ENCODE measurements at places on chromosomes 6 and 20.

DNA sequence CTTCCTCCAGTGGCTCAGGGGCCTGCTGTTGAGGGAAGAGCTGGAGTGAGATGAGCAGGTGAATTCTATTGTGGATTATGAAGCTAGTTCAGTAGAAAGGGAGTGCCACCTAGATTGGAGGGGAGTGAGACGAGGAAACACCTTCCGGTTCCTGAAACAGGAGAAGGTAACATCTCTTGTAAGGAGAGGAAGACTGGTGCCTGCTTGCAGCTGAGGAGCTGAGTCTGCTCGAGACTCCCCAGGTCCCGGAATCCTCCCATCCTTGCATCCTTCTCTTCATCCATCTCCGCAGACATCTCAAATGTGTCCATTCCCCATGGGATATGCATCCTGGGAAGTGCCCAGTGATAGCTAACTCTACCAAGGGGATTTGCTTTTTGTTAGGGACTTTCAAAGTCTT, 242.9 kb upstream of the ZFP64 start:
- DNase-seq: no peak

GRCh38 chr6:153787341-153787606, 251.8 kb upstream of the OPRM1 start:
- DNase-seq: peak; percentile 16

DNA sequence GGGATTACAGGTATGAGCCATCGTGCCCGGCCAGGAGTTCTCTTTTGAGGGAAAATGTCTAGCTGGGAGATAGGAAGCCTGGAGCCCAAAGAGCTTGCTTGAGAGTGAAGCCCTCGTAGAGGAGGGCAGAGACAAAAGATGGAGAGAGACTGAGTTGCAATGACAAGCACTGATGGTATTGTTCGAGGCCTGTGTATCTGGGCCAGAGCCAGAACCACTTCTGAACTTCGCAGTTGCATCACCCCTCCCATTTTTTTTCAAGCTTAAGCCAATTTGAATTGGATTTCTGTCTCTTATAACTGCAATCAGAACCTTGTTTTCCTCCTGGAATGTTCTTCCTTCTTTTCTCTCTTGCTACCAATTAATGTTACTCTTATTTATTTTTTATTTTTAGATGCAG, 83.1 kb downstream of the KCNB1 start:
- no peak for DNase-seq

DNA sequence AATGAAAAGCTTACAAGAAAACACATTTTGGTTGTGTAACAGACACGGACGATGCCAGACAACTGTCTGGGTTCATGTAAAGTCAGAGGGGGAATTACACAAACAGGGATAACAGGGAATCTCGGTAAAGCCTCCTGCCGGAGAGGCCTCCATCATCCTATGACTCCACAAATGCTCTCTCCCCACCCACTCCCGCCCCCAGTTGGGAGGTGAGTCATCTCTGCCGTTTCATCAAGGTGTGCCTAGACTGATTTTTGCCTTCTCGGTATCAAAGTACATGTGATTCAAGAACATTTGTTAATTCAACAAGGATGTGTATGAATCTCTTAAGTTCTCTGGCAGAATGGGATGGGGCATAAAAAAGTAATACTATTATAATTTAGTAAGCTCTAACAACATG, 304.9 kb upstream of the PRDM1 start:
- no peak for DNase-seq

GRCh38 chr20:46322641-46323040, 14.3 kb upstream of the CDH22 start:
- DNase-seq: no peak

- DNase-seq: no peak
Measured at GRCh38 chr20:877814-878213, 38.3 kb downstream of the ANGPT4 start.

DNA sequence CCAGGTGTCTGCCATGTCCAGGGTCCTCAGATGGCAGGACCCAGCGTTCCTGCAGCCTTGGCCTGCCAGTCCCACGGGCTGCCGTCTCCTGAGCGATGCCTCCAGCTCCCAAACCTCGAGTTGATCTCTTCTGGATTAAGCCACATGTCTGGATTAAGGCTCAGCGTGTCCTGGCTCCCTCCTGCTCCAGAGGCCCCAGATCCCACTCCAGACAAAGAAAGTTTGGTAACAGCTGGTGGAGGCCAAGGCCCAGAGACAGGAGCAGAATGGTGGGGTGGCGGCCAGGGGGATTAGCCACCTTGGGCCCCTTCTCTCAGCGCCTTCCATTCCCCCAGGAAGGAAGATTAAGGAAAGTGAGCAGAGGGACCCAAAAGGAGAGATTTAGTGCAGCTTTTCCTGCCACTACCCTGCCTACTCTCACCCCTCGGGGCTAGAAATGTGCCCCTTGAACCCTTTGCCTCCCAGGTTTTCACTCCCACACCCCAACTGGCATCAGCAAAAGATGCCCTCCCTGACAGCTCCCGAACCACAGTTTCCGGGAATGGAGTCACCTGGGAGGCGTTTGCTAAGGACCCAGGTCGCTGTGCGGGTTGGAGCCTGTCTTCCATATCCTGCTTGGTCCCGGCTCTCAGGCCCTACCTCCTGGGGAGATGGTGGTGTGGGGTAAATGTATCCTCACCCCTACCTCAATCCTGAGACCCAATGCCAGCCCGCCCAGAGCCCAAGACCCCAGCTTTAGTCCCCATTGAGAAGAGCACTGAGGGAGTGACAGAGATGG, 6.9 kb downstream of the SPDEF start:
- DNase-seq: peak; percentile 33

DNA sequence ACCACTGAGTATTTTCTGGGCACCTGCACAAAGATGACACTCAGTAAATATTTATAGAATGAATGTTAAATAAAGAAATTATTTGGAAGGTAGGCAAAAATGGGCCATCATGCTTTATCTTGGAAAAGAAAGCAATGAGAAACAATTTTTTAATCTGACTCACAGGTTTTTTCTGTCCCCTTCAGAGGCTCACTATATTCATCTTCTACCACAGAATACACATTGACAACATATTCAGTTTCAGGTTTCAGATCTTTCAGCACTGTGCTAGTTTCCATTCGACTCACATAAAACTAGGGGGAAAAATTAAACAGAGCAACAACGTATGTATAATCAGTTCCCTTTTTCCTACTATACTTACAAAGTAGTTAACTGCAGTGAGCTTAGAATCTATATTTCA, 58.3 kb downstream of the COL12A1 start:
- no peak for DNase-seq

GRCh38 chr6:139150920-139151319, 16.0 kb downstream of the HECA start:
- DNase-seq: peak; percentile 39

- no peak for DNase-seq
Measured at GRCh38 chr6:28462401-28462800, 19.1 kb upstream of the ZSCAN23 start.

- DNase-seq: no peak
Measured at GRCh38 chr6:2986722-2987221, 12.9 kb upstream of the NQO2 start.

DNA sequence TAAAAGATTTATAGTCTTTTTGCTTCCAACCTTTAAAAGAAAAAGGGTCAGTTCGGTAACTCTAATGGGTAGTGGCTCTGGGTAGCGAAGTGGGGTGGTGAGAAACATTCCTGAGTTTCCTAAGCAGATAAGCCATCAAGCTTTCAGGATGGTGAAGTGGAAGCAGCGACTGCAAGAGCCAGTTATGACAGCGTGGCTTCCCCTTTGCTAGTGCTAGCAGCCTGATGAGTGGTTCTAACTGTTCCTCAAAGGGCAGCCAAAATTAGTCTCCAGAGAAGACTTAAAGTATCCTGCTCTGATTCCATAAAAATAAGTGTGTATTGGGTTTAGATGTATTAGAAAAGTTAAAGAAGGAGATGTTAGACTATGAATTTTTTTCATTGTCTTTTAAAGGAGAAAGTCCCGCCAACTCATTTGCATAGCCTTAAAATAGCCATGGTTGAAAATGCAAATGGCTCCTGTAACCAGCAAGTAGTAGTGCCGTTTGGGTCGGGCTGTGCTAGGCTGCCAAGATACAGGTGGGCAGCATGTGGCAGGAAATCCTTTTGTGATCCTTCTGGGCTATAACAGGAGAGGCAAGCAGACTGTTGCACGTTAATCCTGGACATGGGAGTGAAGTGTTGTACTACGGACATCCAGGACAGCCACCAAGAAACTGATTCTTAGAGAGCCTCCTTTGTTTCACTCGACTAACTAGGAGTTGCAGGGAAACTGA, 18.0 kb downstream of the ELOVL2 start:
- peak; percentile 45 for DNase-seq

DNA sequence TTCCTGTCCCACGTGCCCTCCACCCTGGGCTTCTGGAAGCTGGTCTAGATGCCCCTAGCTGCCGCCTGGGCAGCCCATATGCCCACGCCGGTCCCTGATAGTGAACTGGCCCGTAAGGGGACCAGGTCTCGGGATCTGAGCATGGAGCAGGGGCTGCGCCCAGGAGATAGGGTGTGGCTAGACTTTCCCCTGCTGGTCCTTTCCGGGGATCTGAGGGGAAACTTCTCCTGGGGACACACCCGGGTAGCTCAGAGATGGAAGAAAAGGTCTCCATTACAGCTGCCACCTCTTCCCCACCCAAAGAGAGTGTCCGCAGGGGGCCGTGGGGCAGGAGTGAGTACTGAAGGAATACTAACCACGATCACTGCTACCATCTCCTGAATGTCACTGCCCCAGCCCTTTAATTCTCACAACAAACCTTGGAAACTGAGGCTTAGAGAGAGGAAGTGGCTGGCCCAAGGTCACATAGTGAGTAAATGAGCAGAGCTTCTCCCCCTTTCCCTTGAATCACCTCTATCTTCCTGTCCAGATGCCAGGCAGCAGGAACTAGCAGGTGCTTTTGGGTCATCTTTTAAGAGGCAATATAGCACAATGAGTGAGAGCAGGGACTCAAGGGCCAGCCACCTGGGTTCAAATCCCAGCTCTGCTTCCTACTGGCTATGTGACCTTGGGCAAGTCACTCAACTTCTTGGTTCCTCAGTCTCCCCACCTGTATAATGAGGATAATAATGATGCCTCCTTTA, 11.8 kb upstream of the CCN5 start:
- DNase-seq: no peak

DNA sequence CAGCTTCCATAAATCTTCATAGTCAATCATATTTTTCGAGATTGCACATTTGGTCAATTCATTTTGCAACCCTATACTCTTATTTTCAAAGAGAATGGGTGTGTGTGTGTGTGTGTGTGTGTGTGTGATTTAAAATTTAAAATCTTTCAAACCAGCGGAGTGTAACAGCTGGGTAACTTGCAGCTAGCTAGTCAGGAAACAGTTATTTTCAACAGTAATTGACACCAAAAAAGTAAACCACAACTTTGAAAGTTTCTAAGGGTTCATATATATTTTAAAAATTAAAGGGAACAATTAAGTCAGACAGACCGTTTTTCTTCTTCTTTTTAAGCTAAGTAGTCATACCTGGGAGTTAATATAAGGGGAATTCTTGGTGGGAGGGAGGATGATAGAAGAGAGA, 57.0 kb downstream of the PRR18 start:
- DNase-seq: no peak

DNA sequence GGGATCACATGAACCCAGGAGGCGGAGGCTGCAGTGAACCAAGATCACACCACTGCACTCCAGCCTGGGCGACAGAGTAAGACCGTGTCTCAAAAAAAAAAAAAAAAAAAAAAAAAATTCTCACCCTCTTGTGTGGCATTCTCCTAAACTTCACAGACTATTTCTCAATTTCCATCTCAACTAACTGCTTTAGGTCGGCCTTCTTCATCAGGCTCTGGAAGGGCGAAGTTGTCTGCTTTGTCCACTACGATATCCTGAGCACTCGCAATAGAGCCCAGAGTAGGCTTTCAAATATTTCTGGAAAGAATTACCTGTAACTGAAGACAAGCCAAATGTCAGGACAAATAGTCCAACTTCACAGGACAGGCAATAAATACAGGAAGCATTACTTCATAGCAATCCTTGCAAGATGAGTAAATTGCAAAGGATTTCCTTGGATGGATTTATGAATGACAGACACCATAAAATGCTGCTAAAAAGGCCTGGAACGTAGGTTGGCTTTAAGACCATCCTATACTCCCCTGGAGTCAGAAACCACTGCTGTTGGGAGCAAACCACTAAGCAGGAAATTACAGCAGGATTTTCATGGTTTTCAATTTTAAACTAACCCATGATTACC, 116.3 kb upstream of the SLC2A12 start:
- no peak for DNase-seq

Data from neural progenitor cell (in vitro differentiated cells).